ENCODE measurements at places on chromosomes 6 and 20. TPM values are rescaled to one million over a fixed set of nuclear protein-coding genes. Genes with fewer than 3 reads are reported as not detected.
A peak's percentile ranks its signal among the peaks of the same experiment; 100 is the strongest.

The FNDC1 gene
- total RNA-seq: not detected

The SCUBE3 gene
- total RNA-seq: 1.5 TPM

The RSPH3 gene
- total RNA-seq: 3.4 TPM

The PRRT1 gene
- total RNA-seq: 2.0 TPM

The HLA-DRB5 gene
- not detected for total RNA-seq

The RIPPLY2 gene
- not detected for total RNA-seq

The PRR18 gene
- 0.95 TPM for total RNA-seq

The KIF25 gene
- not detected for total RNA-seq

DNA sequence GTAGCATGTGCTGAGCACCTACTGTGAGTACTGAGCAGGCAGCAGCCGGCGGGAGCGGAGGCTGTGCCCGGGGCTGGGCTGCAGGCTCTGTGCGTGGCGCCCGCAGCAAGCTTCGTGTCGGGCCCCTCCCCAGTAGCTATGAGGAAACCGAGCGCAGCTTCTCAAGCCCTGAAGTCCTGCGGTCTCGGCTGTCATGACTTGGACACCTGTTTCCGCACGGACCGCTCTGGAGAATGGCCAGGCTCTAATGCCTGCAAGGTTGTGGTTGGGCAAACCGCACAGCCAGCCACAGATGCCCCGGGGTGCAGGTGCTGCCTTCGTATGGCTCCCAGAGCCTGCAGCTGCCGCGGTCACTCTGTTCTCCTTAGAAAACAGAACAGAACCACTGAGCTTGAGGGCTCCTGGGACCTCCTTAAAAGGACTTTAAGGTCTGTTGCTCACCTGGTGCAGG is 33.7 kb downstream of the PYGB start:
- peak; percentile 18 for DNase-seq

- DNase-seq: no peak
Measured at GRCh38 chr6:33904050-33904746, 100.4 kb upstream of the MLN start.

GRCh38 chr20:20815711-20816455 is 103.4 kb upstream of the RALGAPA2 start:
- no peak for DNase-seq

DNA sequence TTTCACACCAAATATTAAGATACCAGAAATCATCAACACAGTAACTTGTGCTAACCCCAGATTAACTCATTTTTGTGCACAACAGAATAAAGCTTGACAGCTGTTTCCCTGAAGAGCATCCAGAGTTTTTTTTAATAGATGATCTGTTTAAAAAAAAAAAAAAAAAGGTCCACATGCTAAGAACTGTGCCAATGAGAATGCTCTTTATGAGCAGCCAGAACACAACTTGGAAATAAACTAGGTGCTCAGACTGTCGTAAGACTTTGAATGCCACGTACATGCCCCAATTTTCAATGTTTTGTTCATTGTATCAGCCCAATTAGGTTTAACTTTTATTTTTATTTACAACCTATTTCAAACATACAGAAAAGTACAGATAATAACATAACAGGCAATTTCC is 47.3 kb downstream of the STAU1 start:
- no peak for DNase-seq

DNA sequence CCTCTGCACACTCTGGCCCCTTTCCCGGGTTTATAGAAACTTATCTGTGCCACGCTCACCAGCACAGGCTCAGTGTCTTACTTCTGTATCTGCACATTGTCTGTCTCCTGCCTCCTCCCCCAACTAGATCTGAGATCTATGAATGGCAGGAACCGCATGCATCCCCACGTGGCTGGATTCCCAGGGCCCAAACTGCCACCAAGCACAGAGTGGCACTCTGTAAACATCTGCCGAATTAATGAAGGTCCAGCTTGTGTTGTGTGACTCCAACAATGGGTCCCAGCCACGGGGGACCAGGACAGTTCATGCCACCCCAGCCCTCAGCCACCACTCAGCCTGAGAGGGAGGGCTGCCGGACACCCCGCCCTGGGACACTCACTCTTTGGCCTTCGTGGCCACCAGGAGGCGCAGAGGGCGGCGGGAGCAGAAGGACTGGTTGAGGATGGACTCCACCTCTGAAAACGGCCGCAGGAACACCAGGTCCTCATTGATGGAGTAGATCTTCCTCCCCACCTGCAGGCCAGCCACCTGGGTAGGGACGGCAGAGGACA is 171.1 kb downstream of the PREX1 start:
- peak; percentile 91 for DNase-seq

GRCh38 chr6:133967347-133967746 is 14.3 kb downstream of the TBPL1 start:
- DNase-seq: no peak

DNA sequence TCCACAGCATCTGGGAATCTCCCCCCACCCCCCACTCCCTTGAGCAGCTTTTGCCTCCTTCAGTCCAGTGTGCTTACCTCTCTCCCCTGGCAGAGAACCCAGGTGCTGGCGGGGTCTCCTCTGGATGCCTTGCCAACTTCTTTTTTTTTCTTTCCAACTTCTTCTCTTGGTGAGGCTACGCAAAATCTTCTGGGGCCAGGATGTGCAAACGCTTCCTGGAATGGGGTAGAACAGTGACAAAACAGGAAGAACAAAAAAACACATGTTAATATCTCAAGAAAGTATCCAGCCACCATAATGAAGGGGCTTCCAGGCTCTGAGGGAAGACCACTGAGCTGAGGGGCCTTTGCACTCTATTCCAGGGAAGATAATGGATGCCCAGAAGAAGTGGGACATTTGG is 53.9 kb upstream of the DDR1 start:
- DNase-seq: no peak

GRCh38 chr6:35312807-35313206 is 15.2 kb downstream of the DEF6 start:
- no peak for DNase-seq

DNA sequence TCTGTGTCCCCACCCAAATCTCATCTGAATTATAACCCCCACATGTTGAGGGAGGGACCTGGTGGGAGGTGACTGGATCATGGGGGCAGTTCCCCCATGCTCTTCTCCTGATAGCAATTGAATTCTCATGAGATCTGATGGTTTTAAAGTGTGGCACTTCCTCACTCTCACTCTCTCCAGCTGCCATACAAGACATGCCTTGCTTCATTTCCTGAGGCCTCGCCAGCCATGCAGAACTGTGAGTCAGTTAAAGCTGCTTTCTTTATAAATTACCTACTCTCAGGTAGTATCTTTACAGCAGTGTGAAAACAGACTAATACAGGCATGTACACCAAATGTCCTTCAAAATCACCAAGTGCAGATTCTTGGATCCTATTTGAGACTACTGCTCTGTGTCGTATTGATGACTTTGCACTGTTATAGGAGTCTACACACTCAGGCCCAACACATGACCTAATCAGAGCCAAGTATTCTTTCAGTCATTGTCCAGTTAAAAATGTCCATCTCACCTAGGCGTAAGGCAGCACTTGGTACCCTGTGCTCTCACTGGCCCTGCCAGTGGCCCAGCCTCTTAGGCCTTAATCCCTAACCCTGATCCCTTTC is 52.8 kb upstream of the UST start:
- no peak for DNase-seq

DNA sequence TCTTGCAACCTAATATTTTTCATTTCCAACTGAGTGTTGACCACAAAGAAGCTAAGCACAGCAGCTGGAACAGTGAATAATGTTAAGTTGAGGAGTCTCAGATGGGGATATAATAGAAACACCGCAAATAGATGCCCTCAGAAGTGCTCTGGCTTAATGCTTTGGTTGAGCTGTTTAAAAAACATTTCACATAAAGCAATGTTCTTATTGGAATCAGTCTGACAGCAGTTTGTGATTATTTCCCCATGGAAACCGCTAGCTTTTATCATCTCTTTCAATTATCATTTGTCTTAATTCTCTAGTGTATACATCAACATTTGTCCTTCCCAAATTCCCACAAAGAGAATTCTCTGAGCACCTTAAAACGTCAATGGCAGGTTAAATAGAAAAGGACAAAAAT is 30.8 kb downstream of the METTL24 start:
- no peak for DNase-seq

GRCh38 chr6:138622967-138623366 is 123.7 kb upstream of the NHSL1 start:
- no peak for DNase-seq
